Common myeloid progenitor, CD34-positive (primary cell): ENCODE measurements at places on chromosomes 3 and 15.

DNA sequence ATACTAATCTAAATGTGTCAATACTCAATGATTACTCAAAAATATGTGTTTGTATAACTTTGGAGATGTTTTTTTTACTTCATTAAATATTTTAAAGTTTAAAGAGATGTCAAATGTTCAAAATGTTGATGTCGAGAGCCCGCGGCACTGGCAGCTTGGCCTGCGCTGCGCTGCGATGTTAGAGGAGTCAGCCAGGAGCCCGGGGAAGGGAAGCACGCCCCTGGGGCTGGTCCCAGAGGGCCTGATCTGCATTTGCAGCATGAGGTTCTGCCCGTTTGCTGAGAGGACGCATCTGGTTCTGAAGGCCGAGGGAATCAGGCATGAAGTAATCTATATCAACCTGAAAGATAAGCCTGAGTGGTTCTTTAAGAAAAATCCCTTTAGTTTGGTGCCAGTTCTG lies 66.4 kb upstream of the ATP2C1 start:
- DNase-seq = no peak

GRCh38 chr3:31289584-31289983 lies 243.1 kb upstream of the STT3B start:
- no peak for DNase-seq

GRCh38 chr15:27725731-27726130 lies 373.4 kb downstream of the OCA2 start:
- no peak for DNase-seq

DNA sequence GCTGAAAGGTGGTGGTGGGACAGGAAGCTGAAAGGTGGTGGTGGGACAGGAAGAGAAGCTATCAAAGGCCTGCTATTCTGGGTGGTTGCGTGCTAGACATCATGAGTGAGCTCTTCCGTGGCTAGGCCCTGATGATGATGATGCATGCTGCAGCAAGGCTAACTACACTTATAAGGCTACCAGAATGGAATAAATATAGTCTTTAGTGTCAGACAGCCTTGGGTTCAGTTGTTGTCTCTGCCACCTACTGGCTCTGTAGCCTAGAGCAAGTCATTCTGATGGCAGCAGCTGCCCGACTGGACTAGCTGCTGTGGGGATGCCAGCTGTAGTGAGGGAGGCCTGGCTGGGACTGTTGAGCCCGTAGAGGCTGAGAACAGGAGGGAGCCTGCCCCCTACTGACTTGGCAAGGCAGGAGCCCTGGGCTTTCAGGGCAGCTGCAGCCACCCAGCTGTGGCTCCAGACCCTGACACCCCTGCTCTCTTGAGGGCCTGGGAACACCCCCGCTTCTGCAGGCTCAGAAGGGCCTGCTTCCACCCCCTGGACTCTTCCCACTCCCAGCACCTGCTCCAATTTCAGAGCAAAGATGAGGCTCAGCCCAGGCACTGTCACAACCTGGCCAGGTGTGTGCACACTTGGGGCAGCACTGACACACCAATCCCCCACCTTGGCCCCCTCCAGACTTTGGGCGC lies 21.4 kb upstream of the ZBED2 start:
- peak; percentile 29 for DNase-seq

- no peak for DNase-seq
Observed at GRCh38 chr15:101142711-101143110, 109.1 kb downstream of the CHSY1 start.

DNA sequence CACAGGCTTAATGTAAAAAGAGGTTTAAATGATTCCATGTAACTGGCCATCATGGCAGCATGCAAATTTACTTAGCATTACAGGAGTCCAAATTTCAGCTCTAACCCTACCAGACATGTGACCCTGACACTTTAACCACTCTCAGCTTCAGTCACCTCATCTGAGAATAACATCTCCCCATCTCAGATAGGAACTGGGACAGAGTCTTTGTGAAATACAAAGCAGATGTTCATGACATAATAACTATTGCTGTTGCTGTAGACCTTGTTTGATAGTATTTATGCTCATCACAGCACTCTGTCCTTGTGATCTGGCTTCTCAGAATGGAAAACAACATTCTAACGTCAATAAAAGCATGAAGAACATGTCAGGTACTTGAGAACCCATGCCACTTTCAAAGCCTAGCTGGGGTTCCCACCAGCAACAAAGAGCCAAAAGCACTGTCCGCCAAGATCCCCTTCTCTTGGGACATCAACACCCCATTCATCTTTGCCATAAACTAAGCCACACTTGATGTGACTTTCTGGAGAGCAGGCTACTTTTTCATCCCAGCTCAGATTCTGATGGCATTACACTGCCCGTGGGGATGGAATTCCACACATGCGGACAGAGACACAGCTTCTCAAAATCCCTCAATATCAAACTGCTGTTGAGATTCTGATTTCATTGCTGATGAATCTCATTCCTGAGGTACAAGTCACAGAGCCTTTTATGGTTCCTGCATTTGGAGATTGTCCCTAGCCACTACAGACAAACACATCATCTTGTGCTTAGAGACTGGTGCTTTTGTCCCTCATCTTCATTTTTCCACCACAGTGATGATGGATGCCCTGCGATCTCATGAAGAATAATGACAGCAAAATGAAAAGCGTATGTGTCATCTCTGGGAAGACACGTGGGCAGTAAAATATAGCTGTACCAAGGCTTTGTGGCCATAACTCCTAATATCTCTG lies 202.7 kb downstream of the TNIK start:
- DNase-seq = no peak

DNA sequence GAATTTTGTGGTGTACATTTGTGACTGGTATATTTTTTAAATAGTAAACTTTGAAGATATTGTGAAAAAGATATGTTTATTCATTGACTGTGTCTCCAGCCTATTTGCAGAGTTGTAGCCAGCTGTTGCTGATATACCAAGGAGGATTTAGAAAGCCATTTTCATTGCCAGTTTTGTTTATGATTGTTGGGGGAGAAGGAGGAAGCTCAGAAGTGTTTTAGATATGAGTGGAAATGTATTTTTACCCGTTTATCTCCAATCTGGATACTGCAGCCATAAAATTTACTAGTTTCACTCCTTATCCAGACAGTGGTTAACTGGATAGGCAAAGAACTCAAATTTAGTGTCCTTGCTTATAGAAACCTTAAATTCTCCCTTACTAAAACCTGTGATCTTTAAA lies 18.8 kb downstream of the ATP11B start:
- peak; percentile 15 for DNase-seq

GRCh38 chr15:53976844-53977392 lies 1.3 kb upstream of the UNC13C start:
- peak; percentile 32 for DNase-seq

DNA sequence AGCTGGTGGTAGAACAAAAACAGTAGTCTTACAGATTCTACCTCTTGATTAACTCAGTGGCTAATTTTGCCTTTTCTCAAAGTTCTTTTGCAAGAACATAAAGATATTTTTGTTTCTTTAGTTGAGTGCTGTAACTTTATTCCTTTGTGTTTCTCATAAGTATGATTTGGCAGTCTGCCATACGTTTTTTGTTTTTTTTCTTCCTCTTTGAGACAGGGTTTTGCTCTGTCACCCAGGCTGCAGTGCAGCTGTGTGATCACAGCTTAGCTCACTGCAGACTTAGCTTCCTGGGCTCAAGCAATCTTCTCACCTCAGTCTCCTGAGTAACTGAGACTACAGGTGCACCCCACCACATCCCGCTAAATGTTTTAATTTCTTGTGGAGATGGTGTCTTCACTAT lies 22.4 kb downstream of the B3GNT5 start:
- peak; percentile 95 for DNase-seq

GRCh38 chr3:132837615-132838014 lies 115.4 kb upstream of the NPHP3 start:
- no peak for DNase-seq

DNA sequence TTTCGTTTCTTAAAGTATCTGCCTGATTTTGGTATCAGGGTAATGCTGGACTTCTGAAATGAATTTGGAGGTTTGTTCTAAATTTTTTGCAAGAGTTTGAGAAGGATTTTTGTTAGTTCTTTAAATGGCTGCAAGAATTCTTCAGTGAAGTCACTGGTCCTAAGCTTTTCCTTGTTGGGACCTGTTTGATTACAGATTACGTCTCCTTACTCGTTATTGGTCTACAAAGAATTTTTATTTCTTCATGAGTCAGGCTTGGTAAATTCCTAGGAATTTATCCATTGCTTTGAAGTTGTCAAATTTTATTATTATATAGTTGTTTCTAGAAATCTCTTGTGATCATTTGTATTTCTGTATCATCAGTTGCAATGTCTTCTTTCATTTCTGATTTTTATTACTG lies 196.0 kb downstream of the DPH6 start:
- no peak for DNase-seq

GRCh38 chr3:53887446-53887845 lies 4.2 kb downstream of the SELENOK start:
- no peak for DNase-seq

DNA sequence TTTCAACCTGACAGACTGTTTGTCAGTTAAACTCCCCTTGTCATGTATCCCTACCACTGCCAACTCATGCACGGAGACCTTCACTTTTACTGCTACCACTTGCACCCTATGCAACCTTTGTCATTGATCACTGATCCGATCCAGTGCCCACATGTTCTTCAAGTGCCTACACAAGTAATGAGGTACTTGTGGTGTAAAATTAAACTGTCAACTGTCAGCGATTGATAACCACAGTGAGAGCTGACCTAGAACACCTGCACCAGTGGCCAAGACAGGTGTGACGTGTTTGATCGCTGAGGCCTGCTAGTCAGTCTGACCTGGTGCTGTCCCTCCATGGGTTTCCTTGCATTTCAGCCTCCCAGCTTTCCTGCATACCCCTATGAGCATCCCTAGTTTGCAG lies 55.6 kb downstream of the MECOM start:
- DNase-seq = no peak

DNA sequence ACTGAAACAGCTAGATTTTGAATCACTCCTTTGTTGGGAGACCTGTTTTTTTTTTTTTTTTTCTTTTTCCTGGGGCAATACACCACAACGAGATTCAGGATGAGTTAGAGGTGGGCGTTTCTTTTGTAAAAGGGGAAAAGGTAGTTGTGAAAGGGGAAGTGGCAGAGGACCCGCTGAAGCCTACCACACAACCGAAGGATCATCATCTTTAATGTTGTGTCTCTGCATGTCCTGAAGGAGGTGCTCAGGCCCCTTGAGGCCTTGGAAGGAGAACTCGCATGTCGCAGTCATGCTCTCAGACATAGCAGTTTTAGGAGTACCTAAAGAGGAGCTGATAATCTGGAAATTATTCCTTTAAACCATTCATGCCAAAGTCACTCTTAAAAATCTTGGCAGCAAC lies 137.9 kb upstream of the LRIG1 start:
- DNase-seq = peak; percentile 1

DNA sequence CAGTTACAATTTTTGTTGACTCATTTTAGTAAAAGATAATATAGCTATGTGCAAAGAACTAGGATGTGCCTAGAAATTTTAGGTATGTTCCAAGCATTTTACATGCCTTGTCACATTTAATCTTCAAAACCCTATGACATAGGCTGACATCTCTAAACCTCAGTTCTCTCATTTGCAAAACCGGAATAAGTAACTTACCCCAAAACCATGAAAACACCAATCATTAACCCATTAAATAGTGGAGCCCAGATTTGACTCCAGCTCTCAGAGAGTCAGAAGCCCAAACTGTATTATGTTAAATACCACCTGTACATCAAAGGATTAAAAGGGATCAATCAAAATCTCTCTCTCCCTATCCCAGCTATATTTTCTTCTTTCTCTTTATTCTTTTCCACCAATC lies 36.6 kb downstream of the GSK3B start:
- DNase-seq = no peak

DNA sequence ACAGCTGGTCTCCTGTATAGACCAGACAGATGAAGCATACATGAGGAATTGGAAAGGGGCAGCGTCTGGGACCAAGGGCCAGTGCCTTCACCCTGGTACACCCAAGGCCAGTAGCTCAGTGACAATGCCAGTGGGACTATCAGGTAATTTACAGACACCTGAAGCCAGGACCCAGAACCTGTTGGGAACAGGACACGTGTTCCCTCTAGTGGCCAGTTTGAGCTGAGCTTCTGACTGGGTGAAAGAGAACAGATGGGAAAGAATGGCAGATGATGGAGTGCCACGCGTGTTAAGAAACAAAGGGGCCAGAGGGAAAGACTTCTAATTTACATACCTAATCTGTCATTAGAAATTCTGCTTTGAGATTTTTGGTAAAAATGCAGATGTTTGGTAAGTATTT lies 5.1 kb upstream of the SLC25A38 start:
- DNase-seq = no peak

- no peak for DNase-seq
Observed at GRCh38 chr3:53188720-53189119, 27.7 kb downstream of the PRKCD start.

GRCh38 chr3:5579946-5580345 lies 392.4 kb downstream of the EDEM1 start:
- DNase-seq = no peak

GRCh38 chr15:73190189-73190601 lies 137.9 kb downstream of the NEO1 start:
- DNase-seq = peak; percentile 1
